ENCODE measurements at places on chromosomes 2 and 18. TPM values are rescaled to one million over a fixed set of nuclear protein-coding genes. Genes with fewer than 3 reads are reported as not detected.

The COLEC12 gene
- 21.1 TPM for total RNA-seq

The PGAP1 gene
- 14.0 TPM for total RNA-seq

The SKOR2 gene
- total RNA-seq = not detected

The LIMS1 gene
- 87.2 TPM for total RNA-seq

The IL1RL1 gene
- 40.2 TPM for total RNA-seq

The SLC16A14 gene
- 1.8 TPM for total RNA-seq

The RAB6D gene
- not detected for total RNA-seq

The DSG1 gene
- not detected for total RNA-seq

The MARCHF7 gene
- total RNA-seq = 108 TPM
